ENCODE measurements at places on chromosomes 13 and 19. TPM values are rescaled to one million over a fixed set of nuclear protein-coding genes. Genes with fewer than 3 reads are reported as not detected.

S1PR2 gene
- 4.7 TPM for total RNA-seq

PCDH9 gene
- total RNA-seq = 0.14 TPM

DPF1 gene
- 3.8 TPM for total RNA-seq

UNC13A gene
- total RNA-seq = 0.03 TPM

ZNF560 gene
- total RNA-seq = 0.34 TPM

C19orf73 gene
- total RNA-seq = 0.71 TPM
